ENCODE measurements at places on chromosomes 5 and 9.

DNA sequence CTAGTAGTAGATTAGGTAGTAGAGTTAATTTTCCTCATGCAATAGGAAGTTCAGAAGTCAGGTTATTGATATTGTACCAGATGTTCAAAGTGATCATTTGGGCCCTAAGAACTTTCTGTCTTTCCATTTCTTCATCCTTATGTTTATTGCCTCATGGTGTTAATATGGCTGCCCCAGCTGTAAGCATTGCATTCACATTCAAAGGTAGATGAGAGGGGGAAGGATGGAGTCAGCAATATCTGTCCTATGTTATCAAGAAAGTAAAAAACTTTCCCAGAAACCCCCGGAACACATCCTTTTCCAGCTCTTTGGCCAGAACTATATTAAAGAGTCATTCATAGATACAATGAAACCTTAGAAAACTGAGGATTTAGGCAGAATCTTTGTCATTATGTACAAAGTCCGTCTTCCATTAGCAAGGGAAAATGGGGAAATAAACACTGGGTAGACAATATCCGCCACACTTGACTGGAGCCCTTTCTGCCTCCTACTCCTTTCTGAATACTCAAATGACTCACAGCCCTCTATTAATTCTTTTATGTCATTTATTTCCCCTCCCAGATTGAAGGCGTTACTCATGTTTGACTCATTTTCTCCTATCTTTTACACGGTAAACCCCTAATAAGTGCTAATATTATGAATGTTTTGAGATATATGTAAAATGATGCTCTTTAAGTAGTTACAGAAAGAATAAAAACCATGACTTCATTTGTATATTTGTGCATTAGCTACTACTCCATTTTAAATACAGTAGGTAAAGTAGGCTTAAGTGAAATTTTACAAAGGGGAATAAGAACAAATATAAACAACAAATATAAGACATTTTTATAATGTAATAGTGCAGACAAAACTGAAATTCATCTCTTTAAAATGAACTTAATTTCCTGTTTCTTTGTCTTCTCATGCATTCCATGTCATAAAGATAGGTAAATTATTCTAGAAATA lies 127.6 kb downstream of the SLF1 start:
- DNase-seq, result no peak

GRCh38 chr9:96661711-96662110 lies 6.6 kb upstream of the PRXL2C start:
- DNase-seq, result no peak

DNA sequence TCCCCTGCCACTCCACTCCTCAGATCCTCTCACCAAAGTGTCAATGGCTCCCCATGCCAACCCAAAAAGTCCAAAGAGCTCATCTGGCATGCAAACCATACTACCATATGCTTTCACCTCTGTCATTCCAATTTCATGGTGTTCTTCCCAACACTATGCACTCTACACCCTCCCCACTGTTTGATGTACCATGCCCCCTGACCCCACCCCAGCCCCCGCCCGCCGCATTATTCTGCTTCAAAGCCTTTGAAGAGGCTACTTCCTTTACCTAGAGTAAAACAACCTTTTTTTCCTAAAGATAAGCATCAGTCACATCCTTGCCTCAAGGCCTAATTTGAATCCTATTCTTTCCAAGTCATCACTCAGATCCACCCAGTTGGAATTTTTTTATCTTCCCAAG lies 226.3 kb downstream of the DEPDC1B start:
- no peak for DNase-seq

DNA sequence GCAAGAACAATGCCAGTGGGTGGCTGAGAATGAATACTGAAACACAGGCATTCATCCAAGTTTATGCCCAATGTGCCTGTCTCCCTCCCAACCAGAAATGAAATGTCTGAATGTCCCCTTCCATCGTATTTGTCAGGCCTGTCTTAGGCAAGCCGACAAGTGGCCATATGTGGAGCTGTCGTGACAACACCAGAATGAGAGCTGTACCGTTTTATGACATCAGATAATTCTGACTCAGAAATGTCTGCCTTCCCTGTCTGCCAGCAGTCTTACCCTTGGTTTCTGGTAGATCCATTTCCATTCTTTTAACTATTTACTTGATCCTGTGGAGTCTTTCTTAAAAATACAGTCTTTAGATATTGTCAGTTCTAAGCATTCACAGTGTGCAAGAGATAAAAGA lies 211.8 kb downstream of the NR3C1 start:
- no peak for DNase-seq

- no peak for DNase-seq
Observed at GRCh38 chr9:8684978-8685708, 885.6 kb upstream of the DMAC1 start.

DNA sequence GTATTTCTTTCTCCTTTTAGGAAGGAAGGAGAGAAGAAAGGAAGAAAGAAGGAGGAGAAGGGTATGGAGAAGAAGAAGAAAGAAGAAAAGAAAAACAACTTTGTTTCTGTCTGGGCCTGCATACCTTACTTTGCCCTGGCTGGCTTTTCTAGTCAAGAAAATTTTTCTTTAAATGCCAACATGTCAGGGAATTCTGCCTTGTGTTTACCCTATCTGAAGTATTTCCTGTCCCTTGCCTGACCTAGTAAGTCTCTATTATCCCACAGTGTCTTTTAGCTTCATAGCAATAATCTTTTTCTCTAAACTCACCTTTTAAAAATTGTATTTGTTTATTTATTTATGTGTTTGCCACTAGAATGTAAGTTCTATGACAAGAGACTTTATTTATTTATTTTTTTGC lies 1864.1 kb downstream of the EFNA5 start:
- no peak for DNase-seq

DNA sequence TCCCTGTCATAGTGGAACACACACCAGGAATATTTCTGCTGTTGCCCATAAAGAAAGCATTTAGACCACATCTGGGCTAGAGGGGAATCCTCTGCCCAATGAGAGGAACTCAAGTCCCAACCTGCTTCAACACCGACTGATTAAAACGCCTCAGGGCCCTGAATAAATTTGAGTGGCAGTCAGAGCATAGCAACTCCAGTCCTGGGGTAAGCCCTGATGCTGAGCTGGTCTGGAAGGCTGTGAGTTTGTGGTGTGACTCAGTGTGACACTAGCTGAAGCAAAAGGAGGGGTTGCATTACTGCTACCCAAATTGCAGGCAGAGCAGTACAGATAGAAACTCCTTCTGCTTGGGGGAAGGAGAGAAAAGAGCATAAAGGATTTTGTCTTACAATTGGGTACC lies 148.3 kb downstream of the PRDM9 start:
- DNase-seq, result no peak

DNA sequence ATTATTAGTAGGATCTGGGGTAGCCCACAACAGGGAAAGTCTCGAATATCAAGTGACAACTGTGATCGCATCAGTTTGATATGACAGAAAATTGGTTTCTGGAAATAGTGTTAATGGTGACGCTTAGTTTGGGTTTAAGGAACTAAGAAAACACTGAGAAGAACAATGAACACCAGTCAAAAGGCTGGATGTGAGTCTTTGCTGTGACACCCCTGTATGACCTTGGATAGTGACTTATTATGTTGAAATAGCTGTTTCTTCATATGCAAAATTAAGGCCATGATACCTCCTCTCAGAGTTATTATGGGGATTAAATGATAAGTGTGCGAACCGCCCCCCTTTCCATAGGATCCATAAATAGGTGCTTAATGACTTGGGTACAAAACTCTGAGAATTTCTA lies 926 bp downstream of the DNAJC25 start:
- DNase-seq, result no peak

GRCh38 chr5:68962757-68963484 lies 130.9 kb upstream of the SLC30A5 start:
- no peak for DNase-seq

DNA sequence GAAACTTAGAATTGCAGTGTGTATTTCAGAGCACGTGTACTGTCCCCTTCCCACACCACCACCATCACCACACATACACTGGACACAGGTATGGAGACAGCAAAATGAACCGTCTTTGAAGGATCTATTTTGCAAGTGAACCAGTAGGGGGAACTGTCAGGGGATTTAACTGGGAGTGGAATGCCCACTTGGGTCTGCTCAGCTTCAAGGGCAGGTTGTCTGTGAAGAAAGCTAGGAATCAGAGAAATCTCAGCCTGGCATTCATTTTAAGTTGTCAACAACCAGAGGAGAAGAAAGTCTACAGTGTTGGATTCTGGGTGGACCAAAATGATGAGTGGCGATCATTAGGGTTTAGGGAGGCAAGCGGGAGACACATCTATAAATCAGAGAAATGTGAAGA lies 147.0 kb downstream of the DCP2 start:
- DNase-seq, result no peak

DNA sequence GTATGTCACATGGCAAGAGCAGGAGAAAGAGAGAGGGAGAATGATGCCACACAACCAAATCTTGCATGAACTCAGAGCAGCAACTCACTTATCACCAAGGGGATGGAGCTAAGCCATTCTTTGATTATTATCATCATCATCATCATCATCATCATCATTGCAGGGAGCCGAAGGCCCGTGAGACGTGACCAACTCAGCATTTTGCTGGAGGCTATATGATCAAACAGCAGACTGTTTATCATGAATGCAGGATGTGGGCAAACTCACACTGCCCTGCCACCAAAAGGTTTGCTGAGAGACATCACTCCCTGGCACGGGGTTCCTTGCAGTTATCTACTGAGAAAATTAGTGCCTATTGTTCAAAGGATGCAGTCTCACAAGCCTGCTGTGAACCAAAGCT lies 8.6 kb upstream of the ZNF169 start:
- DNase-seq, result no peak

- no peak for DNase-seq
Observed at GRCh38 chr5:53469946-53470687, 10.3 kb upstream of the FST start.

DNA sequence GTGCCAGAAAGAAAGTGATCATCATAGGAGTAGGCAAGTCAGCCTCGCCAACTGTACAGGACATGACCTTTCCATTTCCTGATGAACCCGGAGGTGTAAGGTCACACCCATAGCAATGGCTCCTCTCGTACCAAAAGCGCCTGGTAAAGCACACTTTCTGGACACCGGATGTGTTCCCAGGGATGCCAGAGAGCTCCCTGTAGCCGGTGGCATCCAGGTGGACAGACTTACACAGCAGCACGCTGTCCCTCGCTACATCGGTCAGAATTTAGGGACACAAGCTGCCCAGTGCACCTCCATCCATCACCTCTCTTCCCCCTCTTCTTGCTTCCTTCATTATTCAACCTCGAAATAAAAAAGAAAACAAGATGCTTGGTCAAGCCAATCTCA lies 105.4 kb downstream of the SYK start:
- no peak for DNase-seq

DNA sequence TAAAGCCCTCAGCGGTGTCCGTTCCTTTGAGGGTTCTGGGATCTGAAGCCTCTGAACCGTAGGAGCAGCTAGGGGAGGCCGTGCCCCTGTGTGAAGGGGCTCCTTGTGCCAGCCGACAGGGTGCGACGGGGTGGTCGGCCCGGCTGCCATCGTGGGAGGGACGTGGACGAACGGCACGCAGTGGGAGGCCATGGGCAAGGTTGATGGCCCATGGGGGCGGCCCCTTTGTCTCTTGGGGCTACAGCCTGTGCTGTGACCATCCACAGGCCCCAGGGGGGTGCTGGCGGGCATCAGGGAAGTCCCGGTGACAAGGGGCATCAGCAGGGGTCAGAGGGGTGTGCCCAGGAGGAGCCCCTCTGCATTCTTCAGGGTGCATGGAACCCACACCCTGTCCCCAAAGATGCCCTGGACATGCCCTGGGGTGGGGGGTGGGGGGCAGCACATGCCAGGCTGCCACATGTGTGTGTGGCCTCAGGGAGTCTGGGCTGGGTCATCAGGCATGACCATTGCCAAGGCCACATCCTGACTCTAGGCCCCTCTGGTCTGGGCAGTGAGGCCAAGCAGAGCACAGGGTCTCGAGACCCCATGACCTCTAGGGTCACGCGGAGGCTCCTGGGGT lies 49.6 kb upstream of the CACNA1B start:
- no peak for DNase-seq

- DNase-seq, result no peak
Observed at GRCh38 chr9:9523476-9524139, 1089.2 kb downstream of the PTPRD start.

GRCh38 chr9:123376218-123377071 lies 20.4 kb downstream of the CRB2 start:
- no peak for DNase-seq
